ENCODE measurements at places on chromosomes 4 and X. TPM values are rescaled to one million over a fixed set of nuclear protein-coding genes. Genes with fewer than 3 reads are reported as not detected.

GRCh38 chr4:184362396-184362795 lies 112.0 kb downstream of the IRF2 start:
- no peak overlapping the region for H3K27ac ChIP-seq
- peaks cover 2% of the 10 kb centered on the region for H3K27me3 ChIP-seq
- no peaks in the 10 kb centered on the region for H3K4me1 ChIP-seq
- H3K4me3 ChIP-seq = no peak overlapping the region
- DNase-seq = no peak
- no peaks in the 10 kb centered on the region for H3K36me3 ChIP-seq

GRCh38 chrX:11837437-11837836 lies 79.4 kb downstream of the MSL3 start:
- H3K27me3 ChIP-seq = no peaks in the 10 kb centered on the region
- no peak overlapping the region for H3K4me3 ChIP-seq
- DNase-seq = no peak
- no peaks in the 10 kb centered on the region for H3K4me1 ChIP-seq
- no peak overlapping the region for H3K27ac ChIP-seq
- no peaks in the 10 kb centered on the region for H3K36me3 ChIP-seq

DNA sequence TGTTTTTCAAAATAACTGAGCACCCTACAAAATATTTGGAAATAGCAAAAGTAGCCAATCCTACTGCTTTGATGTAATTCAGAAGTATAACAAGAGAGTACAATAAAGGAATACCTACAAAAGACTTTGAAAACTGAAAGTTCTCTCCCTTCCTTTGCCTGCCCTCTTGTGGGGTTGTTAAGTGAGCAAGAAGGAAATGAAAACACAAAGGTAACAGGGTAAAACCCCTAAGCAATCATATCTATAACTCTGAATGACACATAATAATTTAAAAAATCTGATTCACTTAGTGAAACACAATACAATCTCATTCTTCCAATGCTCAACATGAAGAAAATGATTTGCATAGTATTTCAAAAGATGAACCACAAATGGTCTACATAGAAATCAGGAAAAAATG lies 98.2 kb downstream of the FRYL start:
- H3K4me3 ChIP-seq = no peak overlapping the region
- peaks cover 12% of the 10 kb centered on the region for H3K4me1 ChIP-seq
- H3K27me3 ChIP-seq = peaks cover 4% of the 10 kb centered on the region
- no peak for DNase-seq
- no peak overlapping the region for H3K27ac ChIP-seq

DNA sequence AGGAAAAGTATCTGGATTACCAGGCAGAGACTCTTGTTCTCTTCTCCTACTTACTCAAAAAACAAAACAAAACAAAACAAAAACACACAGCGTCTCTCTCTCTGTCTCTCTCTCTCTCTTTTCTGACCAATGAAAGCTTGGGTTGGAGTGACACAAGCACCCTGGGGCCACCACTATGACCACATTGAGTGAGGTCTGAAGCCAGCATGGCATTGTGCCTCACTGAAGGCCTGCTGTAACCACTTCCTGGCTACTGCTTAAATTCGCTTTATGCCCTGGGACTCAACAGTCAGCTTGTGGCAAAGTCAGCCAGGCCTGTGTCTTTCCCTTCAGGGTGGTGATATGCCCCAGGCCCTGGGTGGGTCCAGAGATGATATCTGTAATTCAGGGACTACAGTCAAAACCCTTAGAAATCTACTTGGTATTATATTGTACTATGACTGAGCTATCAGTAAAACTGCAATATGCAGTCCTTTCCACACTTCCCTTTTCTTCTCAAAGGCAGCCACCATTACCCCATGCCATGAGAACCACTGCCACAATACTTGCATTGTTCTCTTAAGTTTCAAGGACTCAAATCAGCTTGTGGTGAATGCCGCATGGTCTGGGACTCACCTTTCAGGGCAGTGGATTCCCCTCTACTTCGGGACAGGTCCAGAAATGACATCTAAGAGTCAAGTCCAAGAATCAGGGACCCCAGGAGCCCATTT lies 606.8 kb upstream of the KLHL4 start:
- no peak for DNase-seq
- H3K36me3 ChIP-seq = no peaks in the 10 kb centered on the region
- H3K4me3 ChIP-seq = no peak overlapping the region
- no peaks in the 10 kb centered on the region for H3K4me1 ChIP-seq
- H3K27me3 ChIP-seq = no peaks in the 10 kb centered on the region
- H3K27ac ChIP-seq = no peak overlapping the region

DNA sequence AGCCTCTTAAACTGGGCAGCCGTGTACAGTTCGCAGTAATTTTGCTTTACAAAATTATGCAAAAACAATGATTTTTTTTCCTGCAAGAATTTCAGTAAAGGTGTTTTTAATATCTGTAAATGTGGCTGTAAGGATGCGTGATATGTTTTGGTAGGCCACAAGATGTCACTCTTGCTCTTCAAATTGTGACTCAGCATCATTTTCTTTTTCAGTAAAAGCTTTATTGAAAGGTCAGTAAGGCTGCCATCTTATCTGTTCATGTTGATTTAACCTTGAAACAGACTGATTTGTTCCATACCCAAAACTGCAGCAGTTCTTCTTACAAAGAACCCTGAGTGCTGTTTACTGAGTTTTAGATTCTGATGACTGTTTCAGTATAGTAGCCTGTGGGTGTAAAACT lies 39.9 kb downstream of the TXLNG start:
- no peaks in the 10 kb centered on the region for H3K36me3 ChIP-seq
- H3K4me1 ChIP-seq = no peaks in the 10 kb centered on the region

GRCh38 chr4:103054030-103054429 lies 22.5 kb downstream of the SLC9B2 start:
- no peak for DNase-seq
- H3K4me1 ChIP-seq = no peaks in the 10 kb centered on the region
- no peaks in the 10 kb centered on the region for H3K36me3 ChIP-seq
- H3K4me3 ChIP-seq = no peak overlapping the region

DNA sequence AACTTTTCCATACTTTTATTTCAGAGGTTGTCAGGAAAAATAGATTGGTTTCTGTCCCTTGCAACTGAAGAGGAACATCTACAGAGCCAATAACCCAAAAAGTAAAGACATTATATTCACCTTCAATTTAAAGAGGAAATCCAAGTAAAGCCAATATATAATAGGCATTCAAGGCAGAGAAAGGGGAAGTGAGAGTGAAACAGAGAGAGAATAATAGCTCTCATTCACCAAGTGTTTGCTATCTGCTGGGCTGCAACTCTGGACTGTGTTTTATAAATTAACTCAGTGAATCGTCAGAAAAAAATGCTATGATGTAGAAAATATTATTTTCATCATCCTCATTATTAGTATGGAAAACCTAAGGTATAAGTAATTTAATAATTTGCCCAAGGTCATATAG lies 448.5 kb downstream of the TRAM1L1 start:
- no peaks in the 10 kb centered on the region for H3K27me3 ChIP-seq
- no peak for DNase-seq
- no peak overlapping the region for H3K4me3 ChIP-seq

DNA sequence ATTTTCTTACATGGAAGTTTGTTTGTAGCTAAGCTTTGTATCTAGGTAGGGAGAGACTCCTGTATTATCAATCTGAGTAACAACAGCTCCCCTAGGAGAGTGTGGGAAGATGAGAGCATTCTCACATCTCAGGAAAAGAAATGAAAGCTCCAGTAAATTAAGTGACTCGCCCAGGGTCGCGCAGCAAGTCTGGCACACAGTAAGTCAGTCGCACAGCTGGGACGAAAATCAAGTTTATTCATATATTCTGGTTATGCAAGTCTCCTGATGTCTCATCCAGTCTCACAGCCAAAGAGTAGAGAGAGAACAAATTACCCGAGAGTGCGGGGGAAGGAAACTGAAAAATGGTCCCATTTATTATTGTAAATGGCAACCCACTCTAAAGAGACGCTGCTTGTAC lies 216.1 kb downstream of the STK32B start:
- H3K4me1 ChIP-seq = peaks cover 6% of the 10 kb centered on the region
- H3K27me3 ChIP-seq = peaks cover 7% of the 10 kb centered on the region
- no peak for DNase-seq
- H3K36me3 ChIP-seq = no peaks in the 10 kb centered on the region
- no peak overlapping the region for H3K4me3 ChIP-seq

The EIF4E gene
- total RNA-seq = 92.8 TPM

The MAGEA9B gene
- not detected for total RNA-seq

The NHSL2 gene
- 7.3 TPM for total RNA-seq

The GLRA2 gene
- 1.9 TPM for total RNA-seq

The SLC39A8 gene
- total RNA-seq = 0.83 TPM

Data from glutamatergic neuron (in vitro differentiated cells).